ENCODE measurements at places on chromosomes 4 and X.

DNA sequence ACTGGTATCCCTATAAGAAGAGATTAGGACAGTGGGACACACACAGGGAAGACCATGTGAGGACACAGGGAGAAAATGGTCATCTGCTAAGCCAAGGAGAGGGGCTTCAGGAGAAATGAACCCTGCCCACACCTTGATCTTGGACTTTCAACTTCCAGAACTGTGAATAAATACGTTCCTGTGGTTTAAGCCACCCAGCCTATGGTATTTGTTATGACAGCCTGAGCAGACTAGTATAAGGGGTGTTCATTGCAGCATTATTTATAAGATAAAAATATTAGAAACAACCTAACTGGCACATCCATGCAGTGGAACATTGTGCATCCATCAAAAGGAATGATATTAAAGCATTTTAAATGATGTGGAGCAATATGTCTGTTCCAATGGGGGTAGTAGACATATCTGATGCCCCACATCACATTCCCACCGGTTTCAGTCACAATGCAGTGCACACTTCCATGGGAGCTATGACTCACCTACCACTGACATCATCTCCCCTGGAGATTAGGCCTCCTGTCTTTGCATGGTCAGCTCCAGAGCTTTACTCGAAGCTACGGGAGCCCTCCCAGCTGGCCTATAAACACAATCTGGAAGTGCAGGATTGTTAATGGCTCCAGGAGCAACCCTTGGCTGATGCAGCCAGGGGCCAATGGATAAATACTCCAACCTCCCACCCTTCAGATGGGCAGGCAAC lies 38.9 kb upstream of the MAMLD1 start:
- DNase-seq = no peak

- DNase-seq = no peak
These were observed 200.5 kb upstream of the ANK2 start for GRCh38 chr4:112848911-112849310.

- DNase-seq = no peak
These were observed 1.4 kb downstream of the BCAP31 start for GRCh38 chrX:153722704-153723350.

DNA sequence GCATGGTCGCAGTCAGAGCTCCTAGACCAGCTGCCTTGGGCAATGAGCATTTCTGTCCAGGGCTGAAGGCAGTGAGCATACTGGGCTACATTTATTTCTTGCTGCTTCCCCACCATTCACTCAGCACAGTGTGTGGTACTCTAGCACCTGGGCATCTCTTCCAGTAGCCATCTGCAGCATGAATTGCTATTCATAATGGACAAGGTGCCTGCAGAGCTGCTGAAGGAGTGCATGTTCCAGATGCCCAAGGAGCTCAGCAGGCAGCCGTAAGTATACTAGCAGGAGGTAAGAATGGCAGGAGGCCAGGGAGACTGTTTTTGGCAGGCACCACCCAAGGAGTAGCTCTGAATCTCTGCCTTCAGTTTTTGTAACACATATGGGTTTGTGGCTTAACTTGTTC lies 110.4 kb upstream of the RXFP1 start:
- no peak for DNase-seq

- DNase-seq = no peak
These were observed 63.9 kb upstream of the PTPN13 start for GRCh38 chr4:86530183-86530582.

DNA sequence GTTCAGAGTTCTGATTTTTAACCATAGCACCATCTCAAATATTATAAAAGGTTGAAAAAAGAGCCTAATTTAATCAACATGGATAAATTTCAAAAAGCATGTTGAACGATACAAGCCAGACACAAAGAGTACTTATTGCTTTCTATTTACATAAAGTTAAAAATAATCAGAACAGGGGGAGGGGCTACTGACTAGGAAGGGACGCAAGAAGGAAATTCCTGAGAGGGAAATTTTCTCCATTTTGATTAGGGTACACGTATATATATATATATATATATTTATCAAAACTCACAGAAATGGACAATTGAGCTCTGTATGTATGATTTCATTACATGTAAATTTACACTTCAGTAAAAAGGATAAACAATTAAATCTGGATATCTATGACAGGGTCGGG lies 482 bp upstream of the MBTPS2 start:
- DNase-seq = no peak

DNA sequence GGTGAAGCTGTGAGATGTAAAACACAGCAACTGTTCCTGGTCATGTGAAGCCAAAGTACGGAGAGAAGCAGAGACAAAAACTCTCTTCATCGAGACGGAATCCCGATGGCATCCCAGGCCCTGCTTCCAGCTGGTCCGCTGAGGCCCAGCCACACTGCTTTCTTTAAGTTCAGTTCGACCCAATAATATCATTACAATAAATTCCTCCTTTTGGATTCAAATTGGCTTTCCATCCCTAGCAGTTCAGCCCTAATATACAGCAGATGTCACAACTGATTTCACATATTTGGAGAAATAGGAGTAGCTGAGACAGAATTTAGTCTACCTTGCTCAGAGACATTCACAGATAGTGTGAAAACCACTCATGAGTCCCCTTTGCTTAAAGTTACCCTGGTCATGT lies 98.3 kb upstream of the SPRY1 start:
- DNase-seq = no peak

DNA sequence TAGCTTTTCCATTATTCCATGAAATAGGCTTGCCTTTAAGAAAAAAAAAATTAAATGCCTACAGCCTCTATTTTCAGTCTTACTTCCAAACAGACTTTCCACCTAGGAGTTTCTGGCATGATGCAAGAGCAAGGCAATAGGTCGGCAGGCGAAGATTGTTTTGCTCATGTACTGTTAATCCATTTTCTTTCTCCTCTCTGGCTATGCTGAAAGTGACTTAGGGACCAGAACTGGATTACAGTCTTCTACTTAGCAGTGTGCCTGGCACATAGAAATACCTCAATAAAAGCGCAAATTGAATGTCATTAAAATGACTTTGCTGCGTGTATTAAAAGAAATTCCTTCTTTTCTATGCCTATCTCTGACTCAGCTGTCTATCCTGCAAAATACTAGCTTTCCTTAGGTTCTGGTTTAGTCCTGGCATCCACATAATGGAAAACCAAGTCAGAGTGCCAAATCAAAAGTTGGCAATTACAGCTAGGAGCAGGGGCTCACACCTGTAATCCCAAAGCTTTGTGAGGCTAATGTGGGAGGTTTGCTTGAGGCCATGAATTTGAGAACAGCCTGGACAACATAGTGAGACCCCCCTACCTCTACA lies 51.9 kb downstream of the CC2D2A start:
- DNase-seq = no peak

DNA sequence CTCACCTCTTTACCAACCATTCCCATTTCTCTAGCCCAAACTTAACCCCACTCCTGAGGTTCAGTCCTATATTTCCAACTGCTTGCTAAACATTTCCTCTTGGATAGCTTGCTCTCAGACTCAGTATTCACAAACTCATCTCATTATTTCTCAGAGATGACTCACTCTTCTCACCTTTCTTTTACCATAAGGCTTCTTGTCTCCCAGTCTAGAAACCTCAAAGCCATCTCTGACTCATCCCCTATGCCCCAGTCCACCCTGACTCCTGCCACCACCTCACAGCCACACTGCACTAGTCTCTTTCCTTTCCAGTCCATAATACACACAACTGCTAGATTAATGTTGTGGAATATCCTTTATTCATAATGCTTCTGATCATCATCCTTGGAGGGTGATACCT lies 4.8 kb downstream of the FRMPD3 start:
- no peak for DNase-seq

DNA sequence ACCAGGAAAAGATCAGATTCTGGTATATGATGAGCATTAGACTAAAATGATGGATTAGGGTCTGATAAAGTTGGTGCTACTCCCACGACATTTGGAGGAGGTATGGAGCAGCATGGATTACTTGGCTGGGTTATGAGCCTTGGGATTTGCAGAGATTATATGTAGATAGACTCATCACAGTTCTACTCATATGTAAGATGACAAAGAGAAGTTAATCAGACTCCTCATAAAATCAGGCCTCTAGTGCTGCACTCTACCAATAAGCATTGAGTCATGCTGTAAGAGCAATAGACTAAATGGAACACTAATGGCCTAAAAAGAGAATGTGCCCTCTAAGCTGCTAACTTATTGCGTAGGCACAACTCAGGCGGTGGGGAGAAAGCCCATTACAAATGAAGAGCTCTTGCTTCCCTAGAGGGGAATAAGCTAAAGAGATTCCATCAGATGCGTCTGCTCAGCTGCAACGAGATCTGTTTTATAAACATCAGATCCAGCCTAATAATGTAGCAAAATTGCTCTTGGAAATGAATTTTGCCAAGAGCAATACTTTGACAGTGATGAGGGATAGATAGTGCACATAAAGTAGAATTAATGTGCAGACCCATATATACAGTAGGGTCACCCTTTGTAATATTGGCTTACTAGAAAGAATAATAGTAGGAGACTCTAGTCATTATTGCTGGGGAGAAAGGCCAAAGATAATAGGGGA lies 17.5 kb downstream of the LIAS start:
- DNase-seq = no peak

DNA sequence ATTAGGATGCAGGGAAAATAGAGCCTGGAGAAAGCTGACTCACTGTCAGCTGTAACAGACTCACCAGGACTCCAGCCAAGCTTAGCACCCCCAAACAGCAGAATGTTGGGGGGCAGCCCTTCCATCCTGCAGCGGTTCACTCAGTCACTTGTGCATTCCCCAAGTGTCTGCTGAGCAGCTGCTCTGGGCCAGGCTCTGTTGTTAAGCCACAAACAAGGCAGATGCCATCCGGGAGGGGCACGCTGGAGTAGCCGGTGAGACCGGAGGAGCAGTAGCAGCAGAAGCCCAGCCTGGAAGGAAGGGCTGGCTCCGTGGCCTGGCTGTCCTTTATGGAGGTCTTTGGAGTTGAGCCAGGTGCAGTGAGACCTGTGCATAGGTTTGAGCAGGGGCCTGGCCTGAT lies 22.0 kb downstream of the CCNQ start:
- DNase-seq = no peak

DNA sequence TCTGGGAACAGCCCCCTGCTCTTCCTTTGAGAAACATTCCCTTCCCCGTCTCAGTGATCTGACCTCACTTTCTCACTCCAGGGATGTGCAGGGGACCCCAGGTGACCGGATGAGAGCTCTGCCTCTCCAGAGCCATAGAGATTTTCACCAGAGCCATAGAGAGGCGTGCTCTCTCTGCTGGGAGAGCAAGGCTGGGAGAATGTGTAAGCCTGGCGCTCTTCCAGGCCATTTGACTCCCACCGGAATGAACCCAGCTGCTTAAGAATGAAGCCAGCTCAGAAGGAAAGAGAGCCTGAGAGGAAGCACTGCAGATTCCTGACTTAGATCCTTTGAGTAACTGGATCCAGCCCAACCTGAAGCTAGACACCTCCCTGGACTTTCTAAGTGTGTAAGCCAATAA lies 106.4 kb downstream of the DHX15 start:
- no peak for DNase-seq

DNA sequence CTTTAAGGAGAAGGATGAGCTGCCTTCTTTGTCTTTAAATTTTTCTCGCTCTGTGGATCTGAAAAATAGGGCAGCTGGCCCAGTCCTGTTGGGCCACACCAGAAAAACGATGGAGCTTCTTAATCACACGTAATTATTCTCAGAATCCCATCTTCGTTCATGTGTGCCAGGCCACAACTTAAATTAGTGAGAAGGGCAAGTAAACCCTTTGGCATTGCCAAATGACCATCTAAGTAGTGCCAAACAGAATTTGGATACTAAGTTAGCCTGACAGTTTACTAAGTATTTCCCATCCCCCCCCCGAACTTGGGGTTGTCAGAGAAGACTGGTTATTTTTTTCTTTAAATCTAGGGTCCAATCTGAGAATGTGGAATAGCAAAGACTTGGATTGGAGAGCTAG lies 62.0 kb downstream of the CASP3 start:
- DNase-seq = no peak

- DNase-seq = no peak
These were observed 5.6 kb downstream of the TMEM255A start for GRCh38 chrX:120305531-120306141.

- DNase-seq = no peak
These were observed 6.4 kb upstream of the FGG start for GRCh38 chr4:154618708-154619315.

- no peak for DNase-seq
These were observed 89.2 kb upstream of the PRDX4 start for GRCh38 chrX:23578079-23578478.

- no peak for DNase-seq
These were observed at the start of gene GPR101 for GRCh38 chrX:137033774-137034507. Gene GPR101 (minus strand): TSS chrX:137033995. CDS start chrX:137031674, 2,321 bp downstream.

DNA sequence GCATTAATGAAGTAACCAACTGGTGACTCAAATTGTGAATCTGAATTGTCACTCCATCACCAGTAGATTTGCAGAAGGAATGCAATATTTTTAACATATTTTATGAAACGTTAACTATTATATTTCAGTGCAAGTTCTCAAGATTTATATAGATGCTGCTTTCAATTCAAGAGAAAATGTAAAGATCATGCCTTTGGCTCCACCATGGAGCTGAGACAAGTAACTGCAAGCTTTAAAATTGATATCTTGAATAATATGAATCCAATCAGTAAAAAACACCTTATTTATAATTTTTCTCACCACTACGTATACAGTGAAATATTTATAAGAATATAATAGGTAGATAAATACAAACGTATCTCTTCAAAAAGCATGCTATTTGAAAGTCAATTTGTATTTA lies 27.8 kb upstream of the GALNTL6 start:
- DNase-seq = no peak

- DNase-seq = no peak
These were observed 140.4 kb upstream of the GRID2 start for GRCh38 chr4:92163348-92163747.

- DNase-seq = no peak
These were observed 473.7 kb downstream of the CENPC start for GRCh38 chr4:67071641-67072040.

DNA sequence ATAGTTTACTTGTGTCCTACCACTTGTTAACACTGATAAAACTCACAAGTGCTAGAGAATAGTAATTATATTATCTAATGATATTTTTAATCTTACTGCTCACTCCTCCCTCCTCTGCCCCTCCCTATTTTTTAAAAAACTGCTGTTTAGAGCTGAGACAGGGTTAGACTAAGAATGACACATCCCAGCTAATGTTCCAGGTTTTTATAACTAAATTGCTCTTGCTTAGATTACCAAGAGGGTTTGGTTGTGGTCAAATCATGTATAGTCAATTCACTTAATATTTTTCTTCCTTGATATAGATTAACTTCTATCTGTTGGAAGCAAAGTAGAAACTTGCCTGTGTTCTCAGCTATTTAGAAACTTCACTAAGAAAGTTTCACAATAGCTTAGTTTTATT lies 60.2 kb downstream of the ATOH1 start:
- no peak for DNase-seq

GRCh38 chrX:109685656-109686078 lies 47.4 kb downstream of the ACSL4 start:
- no peak for DNase-seq

- DNase-seq = no peak
These were observed 38.7 kb downstream of the AASDH start for GRCh38 chr4:56348576-56348975.

DNA sequence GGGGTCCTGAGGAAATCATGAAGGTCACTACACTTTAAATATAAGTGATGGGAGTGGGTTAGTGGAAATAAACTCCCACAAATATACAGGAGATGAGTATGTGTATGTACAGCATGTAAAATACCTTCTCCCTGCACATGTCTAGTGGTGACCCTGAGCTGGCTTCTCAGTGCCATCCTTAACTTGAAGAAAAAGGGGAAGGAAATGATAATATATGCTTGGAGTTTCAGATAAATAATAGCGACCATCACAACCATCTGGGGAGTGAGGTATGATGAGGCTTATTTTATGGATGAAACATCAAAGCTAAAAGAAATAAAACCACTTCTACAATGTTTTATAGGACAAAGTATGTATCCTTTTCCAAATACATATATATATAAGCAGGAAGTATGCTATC lies 41.0 kb upstream of the SORBS2 start:
- no peak for DNase-seq

Data from SIG-M5 (cell line).